Kidney (tissue), 22 donors: ENCODE measurements at places on chromosomes 4 and X.

- no peak for DNase-seq
Measured at GRCh38 chr4:125044886-125045285, 269.9 kb upstream of the FAT4 start.

DNA sequence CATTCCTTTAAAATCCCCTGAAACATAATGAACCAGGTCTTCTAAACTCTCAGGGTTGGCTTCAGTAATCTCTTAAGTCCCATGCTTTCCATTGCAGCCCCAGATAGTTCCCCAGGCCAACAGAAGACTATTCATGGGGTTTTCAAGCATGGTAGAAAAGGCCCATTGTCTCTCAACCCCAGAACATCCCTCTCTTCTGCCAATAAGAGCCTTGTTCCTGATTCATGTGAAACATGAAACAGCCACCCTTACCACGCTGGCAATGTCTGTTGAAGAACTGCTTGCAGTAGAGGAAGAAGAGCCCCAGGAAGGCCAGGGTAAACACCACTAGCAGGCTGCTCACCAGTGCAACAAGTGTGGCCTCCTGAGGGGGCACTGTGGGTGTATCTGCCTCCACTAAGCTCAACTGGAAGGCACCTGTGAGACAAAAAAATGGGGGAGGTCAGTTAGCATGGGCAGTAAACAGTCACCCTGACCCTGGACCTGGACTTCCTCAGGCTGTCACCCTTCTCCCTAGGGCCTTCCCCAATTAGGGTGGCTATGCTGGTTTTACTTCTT, 36.4 kb downstream of the EDA2R start:
- no peak for DNase-seq

DNA sequence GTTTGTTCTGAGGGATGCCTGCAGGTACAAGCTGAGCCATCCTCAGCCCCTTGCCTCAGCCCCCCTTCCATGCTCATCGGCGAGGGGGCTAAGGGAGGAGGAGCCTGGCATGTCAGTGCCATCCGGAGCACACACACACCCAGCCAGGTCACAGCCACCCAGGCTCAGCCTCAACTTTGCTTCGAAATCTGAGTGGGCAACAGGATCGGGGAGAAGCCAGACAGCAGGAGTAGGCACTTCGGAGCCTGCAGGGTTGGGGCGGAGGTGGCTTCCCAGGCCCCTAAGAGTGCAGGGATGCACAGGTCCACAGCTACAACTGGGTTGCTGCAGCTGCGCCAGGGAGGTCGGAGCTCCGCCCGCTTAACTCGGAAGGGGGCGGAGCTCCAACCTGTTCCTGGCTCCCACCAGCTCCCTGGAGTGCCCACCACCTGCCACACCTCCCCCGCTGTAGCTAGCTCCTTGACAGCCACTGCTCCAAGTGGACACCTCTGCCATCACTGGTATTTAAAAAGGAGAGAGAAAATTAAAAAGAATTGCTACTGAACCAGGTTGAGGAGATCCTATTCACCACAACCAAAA, 192.9 kb upstream of the GALNT7 start:
- no peak for DNase-seq

- no peak for DNase-seq
Measured at GRCh38 chr4:73172161-73172560, 86.4 kb downstream of the ANKRD17 start.
